ENCODE measurements at places on chromosomes 7 and 10.

DNA sequence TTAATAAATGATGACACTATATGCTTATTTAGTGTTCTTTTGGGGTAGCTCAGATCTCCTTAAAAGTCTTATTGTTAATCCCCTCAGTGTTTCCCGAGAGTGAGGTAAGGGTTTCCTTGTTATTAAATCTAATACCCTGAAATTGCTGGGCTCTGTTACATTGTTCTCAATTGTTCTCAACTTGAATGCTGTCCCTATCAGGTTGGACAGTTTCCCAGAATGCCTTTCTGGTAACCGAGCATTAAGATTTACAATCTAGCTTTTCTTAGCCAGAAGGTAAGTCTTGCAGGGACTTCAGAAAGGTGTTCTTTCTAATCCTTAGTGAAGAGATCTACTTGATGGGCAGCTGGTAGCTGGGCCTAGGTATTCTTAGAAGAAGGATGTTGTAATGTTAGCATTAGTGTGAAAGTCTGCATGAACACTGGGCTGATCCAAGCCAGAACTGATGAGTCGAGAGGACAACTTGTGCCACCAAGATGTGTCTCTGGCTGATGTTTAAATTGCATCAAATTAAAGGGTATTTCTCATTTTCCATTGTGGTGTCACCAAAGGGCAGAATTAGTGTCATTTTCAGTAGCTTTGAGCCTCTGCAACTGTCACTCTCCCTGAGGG lies 89.9 kb downstream of the SND1 start:
- no peak for DNase-seq

GRCh38 chr7:127715901-127716300 lies 63.9 kb downstream of the SND1 start:
- no peak for DNase-seq

DNA sequence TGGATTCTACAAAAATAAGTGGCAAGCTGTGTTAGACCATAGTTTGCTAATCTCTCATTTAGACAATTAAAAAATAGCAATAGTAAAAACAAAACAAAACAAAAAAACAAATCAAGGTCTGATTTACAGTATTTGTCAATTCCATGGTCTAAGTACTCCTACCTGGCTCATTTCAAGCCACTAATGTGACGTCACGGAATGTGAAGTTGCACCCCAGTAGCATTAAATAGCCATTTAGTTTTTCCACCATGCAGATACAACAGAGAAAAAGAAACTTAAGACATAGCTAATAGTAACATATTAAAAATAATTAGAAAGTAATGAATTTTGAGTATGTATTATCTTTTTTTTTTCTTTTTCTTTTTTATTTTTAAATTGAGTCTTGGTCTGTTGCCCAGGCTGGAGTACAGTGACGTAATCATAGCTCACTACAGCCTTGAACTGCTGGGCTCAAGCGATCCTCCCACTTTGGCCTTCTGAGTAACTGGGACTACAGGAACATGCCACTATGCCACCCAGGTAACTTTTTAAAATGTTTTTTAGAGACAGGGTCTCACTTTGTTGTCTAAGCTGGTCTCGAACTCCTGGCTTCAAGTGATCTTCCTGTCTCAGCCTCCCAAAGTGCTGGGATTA lies 101.2 kb downstream of the MKX start:
- DNase-seq, result no peak

GRCh38 chr10:60848126-60848525 lies 69.8 kb downstream of the CDK1 start:
- DNase-seq, result no peak

GRCh38 chr7:11228515-11228914 lies 254.8 kb downstream of the PHF14 start:
- no peak for DNase-seq

GRCh38 chr7:38190011-38190410 lies 12.0 kb downstream of the STARD3NL start:
- no peak for DNase-seq

DNA sequence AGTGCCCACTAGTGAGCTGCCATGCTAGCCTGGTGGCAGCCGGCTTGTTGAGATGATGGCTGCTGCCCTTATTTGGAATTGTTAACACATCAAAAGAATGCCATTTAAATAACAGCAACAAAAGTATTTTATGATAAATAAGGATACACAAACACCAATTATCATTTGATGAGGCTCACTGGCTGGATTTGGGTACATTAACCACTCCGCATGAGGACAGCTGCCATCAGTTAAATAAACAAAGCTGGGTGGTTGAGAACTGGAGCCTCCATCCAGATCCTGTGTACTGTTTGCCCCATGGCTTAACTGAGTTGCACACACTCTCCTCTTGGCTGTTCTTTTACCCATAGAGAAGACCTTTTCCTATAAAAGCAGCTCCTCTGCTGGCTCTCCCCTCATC lies 103.8 kb downstream of the RGS10 start:
- no peak for DNase-seq

DNA sequence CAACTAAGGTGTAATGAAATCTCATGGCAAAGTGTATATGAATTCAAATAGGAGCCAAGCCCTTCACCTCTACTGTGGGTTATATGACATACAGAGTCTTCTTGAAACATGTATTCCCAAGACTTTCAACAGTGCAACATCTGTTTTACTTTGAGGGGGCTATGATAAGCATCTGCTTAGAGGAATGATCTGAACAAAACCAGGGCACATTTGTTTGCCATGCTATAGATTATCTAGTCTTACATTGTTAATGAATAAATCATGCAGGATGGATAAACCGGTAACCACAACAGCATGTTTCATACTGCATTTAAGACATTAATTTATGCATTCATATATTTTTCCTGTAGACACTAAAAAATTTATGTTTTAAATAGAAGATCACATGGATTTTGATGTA lies 1021.9 kb downstream of the LRMDA start:
- DNase-seq, result no peak

- no peak for DNase-seq
Observed at GRCh38 chr7:116582806-116583444, 58.1 kb downstream of the CAV1 start.

- no peak for DNase-seq
Observed at GRCh38 chr10:126199221-126199998, 188.9 kb downstream of the ADAM12 start.

DNA sequence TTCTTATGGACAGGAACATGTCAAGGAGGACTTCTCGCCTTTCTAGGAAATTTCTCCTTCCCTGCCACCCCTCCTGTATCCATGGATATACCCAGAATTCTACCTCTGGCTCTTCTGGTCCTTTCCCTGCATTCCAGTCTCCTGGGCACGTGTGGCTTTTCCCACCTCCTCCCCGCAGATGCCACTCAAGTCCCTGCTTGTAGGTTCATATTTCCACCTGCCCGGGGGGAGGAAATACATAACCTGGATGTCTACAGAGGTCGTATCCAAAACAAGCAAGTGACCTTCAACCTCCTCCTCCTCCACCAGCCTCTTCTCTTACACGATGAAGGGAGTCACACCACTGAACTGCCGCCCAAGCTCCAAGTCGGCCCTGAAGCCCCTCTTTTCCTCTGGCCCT lies 20.7 kb downstream of the FGFR2 start:
- DNase-seq, result no peak

GRCh38 chr10:50369931-50370330 lies 118.6 kb upstream of the ASAH2 start:
- no peak for DNase-seq

GRCh38 chr10:37563715-37564108 lies 293.7 kb downstream of the ZNF248 start:
- no peak for DNase-seq

GRCh38 chr7:132580277-132580676 lies 4.0 kb upstream of the PLXNA4 start:
- DNase-seq, result no peak

DNA sequence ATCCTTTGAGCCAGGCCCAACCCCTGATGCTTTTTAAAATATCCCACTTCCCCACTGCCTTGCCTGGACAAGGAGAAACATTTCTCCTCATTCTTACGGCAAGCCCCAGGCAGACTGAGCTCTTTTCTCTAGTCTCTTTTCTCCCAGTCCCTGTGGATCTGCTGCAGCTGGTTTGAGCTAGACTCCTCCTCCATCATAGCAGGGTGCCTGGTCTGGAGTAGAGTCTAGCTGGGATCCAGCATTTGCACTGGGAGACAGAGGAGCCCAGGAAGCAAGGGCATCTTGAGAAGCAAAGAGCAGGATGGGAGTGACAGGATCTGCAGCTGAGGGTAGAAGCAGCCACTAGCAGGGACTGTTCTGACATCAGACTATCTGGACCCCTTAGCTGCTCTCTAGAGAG lies 562.3 kb upstream of the COBL start:
- peak; percentile 26 for DNase-seq

DNA sequence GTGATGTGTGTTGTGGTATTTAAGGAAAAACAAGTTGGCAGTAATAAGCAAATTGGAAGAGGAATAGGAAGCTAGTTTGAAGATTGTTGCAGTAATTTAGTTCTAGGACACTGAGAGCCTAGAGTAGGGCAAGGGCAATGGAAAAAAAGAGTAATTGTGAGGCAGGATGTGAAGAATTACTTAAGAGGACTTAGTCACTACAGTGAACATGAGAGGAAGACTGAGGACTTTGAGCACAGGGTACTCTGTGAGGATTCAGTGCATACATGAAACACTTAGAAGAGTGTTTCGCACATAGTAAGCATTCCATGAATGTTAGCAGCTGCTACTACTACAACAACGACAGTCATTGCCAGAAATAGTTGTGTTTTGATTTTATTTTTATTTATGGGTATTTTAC lies 30.9 kb upstream of the DKK1 start:
- no peak for DNase-seq

GRCh38 chr10:12605580-12606405 lies 256.4 kb downstream of the CAMK1D start:
- peak; percentile 8 for DNase-seq

- peak; percentile 95 for DNase-seq
Observed at GRCh38 chr10:111076191-111076681, 593 bp upstream of the ADRA2A start.

DNA sequence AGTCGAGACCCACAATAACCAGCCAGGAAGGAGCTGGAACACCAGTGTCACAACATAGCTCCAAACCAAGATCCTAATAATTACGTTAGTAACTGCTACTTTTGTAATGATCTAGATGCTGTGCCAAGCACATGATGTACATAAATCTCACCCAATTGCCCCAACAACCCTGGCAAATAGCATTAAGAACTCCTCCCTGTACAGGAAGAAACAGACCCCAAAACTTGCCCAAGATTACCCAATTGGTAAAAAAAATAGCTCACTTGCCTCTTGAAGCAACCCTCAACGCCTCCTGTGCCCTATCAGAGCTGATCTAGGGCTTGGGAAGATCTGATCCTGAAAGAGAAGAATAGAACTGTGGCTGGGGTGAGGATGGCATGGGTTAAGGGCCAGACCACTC lies 628.7 kb upstream of the AUTS2 start:
- DNase-seq, result no peak

- no peak for DNase-seq
Observed at GRCh38 chr10:131061216-131061615, 250.3 kb downstream of the TCERG1L start.

GRCh38 chr7:133315332-133316040 lies 62.6 kb downstream of the EXOC4 start:
- DNase-seq, result no peak

GRCh38 chr10:132387764-132388210 lies 9.2 kb upstream of the PWWP2B start:
- peak; percentile 87 for DNase-seq

GRCh38 chr10:100939763-100940344 lies 27.1 kb downstream of the SLF2 start:
- no peak for DNase-seq

DNA sequence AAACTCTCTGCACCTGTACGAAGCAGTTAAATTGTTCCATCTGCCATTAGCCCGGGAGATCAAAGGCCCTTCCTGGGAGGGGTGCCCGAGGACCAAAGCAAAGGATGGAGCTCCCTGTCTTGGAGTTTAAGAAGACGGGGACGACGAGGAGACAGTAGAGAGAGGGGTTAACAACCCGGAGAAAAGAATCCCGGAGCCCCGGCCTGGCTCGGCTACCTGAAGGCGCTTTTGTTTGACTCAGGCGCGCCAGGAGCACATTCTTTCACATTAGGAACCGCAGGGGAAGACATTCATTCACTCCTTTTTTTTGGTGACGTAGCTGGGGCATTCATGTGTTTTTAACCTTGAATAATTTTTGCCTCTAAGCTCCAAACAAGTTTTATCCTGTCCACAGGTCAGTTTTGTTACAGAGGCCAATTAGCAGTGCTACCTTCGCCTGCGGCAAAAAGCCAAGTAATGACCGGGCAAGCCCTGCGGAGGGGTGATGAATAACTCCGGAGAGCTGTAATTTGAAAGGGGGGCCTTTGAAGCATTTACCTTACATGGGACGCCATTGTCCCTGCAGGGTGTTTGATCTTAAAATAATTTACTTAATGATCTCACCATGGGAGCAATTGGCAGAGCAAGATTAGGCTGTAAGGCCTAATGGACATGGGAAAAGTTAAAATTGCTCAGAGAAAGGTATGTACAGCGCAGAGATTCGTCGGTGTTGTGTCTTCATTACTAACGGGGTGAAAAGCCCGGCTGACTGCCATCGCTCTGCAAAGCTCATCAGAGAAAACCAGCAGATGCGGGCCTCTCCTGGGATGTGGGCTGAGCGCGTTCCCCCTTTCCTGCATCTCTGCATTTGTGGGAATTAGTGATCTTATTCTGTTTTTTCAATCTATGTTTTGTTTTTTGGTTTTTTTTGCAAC lies 258.0 kb upstream of the SP4 start:
- DNase-seq, result peak; percentile 91

DNA sequence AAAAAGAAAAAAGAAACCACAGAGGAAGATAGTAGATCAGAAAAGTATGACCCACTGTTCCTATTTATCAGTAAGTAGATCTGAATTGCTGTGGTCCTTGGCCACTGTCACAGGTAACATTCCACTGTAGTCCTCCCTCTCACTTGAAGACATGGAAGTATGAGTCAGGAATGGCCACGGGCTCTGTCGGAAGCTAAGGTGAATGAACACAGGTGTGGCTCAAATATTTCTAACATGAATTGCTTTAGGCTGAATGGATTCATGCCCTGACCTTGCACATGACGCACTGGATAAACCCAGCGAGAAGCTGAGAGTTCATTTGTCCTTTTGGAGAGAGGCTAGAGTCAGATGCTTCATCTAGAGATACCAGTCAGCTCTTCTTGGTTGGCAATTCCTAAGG lies 224.5 kb upstream of the SP8 start:
- no peak for DNase-seq

DNA sequence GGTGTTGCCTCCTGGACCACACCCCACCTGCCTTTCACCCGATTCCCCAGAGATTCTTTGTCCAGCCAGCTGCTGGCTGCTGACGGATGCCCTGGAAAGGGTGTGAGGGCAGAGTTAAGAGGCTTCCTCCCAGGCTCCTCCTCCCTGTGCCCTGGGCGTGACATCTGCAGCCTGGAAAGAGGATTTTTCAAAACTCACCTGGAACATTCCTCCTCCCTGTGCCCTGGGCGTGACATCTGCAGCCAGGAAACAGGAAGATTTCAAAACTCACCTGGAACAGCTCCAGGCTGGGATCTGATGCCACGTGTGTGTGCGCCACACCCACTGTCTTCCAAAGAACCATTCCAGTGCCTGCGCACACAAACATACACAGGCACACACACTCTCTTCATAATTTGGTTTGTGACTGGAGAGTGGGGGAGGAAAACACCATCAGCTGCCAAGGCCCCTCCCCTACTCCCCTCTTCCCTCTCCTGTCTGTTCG lies 5.2 kb downstream of the MARVELD1 start:
- DNase-seq, result peak; percentile 48

All from neural progenitor cell (in vitro differentiated cells).